NCI-H226 (cell line): ENCODE measurements at places on chromosomes 1 and 21.

DNA sequence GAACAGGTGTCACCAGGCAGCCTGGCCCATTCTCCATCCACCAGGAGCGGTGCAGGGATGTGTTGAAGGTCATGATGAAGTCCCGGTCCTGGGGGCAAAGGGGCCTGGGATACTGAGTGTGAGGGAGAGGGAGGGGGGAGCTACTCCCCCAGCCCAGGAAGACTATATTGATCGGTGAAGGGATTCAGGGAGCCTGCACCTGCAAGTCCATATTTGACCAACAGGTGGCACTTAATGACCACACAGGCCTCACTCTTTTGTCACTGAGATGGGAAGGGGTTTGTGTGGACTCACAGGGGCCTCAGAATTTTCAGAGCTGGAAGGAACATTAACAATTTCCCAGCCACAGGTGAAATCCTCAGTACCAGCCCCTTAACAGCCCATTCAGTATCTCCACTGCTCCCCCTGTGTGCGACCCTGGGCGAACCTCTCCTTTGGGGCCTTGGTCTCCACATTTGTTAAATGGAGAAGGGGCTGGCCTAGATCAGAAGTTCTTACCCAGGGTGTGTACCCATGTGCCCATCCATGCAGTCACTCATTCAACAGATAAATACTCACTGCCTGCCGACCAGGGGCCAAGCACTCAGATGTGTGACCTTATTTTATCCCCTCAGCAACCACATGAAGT lies 55.6 kb downstream of the NKAIN1 start:
- no peak for DNase-seq

DNA sequence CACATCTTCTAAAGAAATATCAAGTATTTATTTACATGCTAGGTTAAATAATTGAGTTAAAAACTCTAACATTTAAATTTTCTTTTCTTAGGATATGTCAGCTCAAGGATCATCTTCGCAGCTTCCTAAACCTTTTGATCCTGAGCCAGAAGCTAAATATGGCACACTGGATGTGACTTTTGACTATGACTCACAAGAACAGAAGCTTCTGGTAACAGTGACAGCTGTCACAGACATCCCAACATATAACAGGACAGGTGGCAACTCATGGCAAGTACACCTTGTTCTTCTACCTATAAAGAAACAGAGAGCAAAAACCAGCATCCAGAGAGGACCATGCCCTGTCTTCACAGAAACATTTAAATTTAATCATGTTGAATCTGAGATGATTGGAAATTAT lies 132.7 kb upstream of the SERTAD4 start:
- DNase-seq, result no peak

GRCh38 chr1:100883963-100884362 lies 10.7 kb downstream of the EXTL2 start:
- peak; percentile 42 for DNase-seq

GRCh38 chr1:118136187-118136941 lies 48.7 kb downstream of the SPAG17 start:
- DNase-seq, result peak; percentile 83

DNA sequence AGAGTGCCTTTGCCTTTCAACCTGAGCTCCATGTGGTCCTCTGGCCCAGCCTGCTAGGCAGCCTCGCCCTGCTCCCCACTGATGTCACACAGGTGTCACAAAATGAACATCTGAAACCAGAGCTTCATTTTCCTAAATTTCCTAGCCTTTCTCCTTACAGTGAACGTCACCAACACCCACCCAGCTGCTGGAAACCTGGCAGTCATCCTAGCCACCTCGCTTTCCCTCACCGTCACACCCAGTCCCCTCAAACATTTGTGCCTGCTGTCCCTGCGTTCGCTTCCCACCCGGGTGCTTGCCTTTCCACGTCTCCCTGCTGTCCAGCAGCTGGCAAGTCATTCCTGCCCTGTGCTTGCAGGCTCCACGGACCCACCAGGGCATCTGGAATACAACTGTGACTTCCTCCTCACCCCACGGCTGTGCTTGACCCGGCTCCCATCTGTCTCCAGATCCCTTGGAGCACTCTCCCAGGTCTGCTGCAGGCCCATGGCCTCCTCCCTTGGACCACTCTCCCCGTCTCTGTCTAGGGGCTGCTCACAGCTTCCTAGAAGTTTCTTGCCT lies 23.5 kb downstream of the ADARB1 start:
- DNase-seq, result no peak

GRCh38 chr1:228294717-228295116 lies 86.9 kb downstream of the OBSCN start:
- DNase-seq, result no peak

GRCh38 chr1:117537291-117537920 lies 68.4 kb upstream of the TENT5C start:
- DNase-seq, result no peak

- DNase-seq, result no peak
Measured at GRCh38 chr1:167520711-167521206, 2.4 kb upstream of the CD247 start.
